ENCODE measurements at places on chromosomes 4 and X.

DNA sequence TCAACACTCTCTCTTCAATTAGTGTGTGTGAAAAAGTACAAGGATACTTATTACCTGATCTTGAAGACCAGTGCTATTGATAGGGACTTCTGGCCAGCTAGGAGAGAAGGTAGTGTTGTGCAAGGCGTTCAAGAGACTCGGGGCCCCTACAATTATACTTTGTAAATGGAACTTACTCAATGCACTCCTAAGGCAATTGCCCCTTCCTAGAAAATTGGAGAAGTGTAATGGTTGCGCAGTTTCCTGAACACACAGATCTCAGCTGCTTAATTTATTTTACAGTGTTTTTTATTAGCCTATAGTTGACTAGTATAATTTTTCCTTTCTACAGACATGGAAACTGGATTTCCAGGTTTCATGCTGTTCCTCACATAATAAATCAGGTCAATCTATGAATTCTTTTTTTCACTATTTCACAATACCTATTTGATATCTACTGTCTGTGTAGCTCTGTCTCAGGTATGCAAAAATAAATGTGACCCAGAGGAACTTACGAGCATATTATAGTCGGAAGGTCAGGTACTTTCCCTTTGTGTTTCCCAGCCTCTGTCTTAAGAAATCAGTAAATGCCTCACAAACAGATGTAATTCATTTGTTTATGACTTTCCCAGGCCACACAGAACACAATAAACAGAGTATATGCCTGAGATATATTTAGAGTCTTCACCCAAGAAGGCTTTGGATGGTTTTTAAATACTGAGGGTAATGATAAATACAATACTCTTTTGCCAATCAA is 89.1 kb upstream of the TET2 start:
- DNase-seq: no peak

GRCh38 chrX:43882294-43882681 is at the start of gene MAOB:
Gene MAOB (minus strand): TSS chrX:43882450. CDS start chrX:43882299, 151 bp downstream.
- DNase-seq: peak; percentile 7

GRCh38 chrX:19019996-19020395 is 36.1 kb upstream of the PHKA2 start:
- DNase-seq: no peak

- DNase-seq: peak; percentile 77
Measured at GRCh38 chr4:40180356-40180755, 16.5 kb upstream of the RHOH start.

DNA sequence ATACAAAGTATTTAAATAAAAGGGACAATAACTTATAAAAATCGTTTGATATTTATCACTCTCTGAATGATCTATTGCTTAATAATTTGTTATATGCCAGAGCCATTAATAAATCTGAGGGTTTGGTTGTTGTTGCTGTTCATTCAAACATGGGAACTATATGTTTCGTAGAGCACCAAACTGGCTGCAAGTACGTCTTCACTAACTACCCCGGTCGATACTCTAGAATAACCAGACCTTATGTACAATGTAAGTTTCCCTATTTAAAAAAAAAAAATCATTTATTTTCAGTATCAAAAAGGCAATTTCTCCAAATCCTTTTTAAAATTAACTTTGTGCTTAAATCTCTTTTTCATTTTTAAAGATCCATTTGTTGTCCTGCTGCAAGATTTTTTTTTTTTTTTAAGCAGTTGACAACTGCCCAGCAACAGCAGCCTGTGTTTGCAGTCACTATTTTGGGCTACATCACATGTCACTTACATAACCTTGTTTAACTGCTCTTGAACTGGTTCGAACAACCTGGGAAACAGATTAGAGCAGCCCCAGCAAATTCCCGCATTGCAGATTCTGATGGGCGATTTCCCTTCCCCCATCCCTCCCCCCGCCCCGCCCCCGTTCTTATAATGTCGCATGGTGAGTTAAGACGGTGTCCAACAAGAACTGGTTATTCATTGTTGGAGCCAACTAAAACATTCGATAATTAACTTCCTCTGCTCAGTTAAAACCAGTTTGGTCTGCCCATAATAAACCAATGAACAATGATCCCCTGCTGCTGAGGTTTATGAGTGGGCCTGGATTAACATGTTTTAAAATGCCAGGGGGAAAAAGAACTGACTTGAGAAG is 238.9 kb downstream of the NR3C2 start:
- DNase-seq: no peak

- DNase-seq: peak; percentile 98
Measured at GRCh38 chrX:39158801-39159657, 357.8 kb downstream of the MID1IP1 start.

- no peak for DNase-seq
Measured at GRCh38 chr4:140219567-140219966, 65.6 kb upstream of the MAML3 start.

DNA sequence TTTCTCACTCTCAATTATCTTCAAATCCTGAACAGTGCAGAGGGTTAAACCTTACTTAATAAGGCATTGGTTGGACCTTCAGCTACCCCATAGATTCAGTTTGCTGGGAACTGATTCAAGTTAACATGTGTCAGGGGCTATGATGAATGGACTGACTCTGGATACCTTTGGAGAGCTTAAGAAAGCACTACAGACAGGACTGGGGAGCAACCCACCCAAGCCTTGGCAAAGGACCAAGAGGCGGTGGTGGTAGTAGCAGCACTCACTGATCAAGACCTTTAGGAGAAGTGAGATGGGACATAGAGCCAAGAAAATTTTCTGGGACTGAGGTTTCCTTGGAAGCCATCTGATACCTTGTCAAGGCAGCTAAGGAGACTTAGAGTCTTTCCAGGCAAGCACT is 43.0 kb upstream of the TAPT1 start:
- DNase-seq: no peak

DNA sequence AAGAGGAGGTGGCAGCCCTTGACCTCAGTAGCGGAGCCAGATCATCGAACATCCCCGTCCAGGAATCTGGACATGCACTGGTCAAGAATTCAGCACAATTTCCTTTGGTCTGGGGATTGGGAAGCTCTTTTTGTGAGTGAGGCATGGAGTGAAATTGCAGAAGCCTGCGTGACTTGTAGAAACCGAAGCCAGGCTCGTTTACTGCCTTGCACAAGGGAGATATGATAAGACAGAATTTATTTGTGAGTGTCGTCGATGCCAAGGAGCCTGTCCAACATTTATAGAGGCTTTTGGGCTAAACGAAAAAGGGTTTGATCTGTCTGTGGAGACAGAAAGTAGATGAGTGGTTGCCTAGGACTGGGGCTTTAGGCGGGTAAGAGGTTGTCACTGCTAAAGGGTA is 50.6 kb downstream of the TBL1X start:
- DNase-seq: no peak

- no peak for DNase-seq
Measured at GRCh38 chr4:57865264-57865663, 755.1 kb upstream of the IGFBP7 start.

DNA sequence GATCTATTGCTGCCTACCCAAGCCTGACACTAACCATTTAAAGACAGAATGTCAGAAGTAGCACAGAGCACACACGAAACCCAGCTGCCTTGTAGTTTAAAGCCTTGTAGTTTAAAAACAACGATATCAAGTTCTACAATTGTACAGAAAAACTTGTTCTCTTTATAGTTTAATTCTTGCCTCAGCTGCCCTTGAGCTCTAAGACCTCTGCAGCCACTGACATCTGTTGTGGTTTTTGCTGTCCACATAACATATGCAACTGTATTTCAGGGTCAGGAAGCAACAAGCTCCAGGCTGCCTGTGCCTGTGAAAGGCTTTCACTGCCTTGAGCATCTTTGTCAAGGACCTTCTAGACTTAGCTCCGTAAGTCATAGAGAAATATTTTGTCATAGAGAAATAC is 227.2 kb downstream of the SPCS3 start:
- DNase-seq: peak; percentile 92

- peak; percentile 2 for DNase-seq
Measured at GRCh38 chr4:174119830-174120229, 163.6 kb downstream of the FBXO8 start.

- no peak for DNase-seq
Measured at GRCh38 chrX:63958134-63958865, 173.3 kb upstream of the ARHGEF9 start.

DNA sequence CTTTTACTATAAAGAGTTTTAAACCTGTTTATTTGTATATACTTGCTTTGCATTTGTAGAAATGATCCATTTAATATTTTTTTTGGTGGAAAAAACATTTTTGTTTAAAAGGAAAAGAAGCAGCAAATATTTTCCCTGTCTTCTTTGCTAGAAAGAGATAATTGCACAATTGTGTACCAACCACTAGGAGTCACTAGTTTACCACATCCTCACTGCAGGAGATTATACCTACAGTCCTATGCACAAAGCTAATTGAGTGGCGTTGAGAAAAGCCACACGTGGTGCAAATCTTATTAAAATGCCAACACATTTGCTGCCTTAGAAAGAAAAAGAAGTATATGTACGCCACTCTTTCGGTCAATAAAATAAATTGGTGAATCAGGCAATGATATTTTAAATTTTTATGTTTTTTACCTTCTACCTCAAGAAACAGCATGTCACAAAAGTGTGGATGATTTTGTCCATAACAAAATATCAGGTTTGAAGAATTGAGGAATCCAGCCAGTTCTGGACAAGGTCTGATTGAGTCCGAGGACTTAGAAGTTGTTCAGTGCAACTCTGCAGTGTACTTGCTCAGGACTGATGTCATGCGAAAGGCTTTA is 102.9 kb downstream of the GRXCR1 start:
- peak; percentile 12 for DNase-seq

- DNase-seq: no peak
Measured at GRCh38 chr4:16237715-16238114, 11.4 kb upstream of the TAPT1 start.

DNA sequence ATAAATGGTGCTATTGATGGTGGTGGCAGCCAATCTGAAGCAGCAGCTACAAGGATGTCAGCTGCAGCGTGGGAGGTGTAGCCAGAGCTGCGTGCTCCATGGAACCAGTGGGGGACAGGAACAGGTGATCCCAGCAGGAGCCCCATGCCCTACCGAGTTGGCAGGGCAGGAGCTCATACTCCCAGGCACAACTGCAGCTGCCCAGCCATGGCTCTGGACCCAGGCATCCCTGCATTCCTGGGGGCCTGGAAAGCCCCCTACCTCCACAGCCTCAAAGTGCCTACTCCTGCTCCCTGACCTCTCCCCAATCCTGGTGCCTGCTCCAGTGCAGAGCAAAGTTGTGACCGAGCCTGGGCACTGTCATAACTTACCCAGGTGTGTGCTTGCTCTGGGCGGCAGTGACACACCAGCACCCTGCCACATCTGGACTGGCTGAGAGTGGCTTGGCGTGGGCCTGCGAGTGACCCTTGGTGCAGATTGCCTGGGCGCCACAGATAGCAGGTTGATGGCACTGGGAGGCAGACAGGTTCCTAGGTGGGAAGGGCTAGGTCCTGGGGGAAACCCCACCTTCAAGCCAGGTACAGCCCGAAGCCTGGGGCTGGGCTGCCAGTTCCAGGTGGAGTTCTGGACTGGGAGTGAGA is 101.1 kb downstream of the DCAF12L2 start:
- no peak for DNase-seq

DNA sequence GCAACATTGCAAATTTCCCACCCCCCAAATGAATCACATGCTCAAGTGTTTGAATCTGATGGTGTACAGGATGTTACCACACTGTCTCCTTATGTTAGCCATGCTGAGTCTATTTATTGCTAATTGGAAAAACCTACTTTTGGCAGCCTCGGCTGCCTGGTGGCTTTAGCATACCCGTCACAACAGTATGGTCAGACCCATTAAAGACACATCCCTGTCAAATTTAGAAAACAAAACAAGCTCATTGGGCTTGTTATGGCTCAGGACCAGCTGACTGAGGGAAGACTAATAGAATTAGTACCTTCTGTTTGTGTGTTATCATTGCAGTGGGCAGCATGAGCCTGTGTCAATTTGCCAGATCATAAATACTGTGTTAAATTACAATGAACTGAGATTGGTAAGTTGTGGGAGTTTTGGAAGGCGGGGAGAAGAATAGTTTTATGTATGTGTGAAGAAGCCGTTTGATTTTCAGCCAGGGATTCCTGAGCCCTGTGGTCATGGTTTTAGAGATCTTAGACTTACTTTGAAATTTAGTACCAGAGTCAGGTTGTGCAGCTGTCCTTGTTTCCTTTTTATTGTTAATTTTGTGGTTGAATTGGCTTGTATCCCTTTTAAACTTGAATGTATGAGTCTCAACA is 66.8 kb downstream of the POLA1 start:
- no peak for DNase-seq

- DNase-seq: peak; percentile 56
Measured at GRCh38 chr4:2135083-2135482, 76.0 kb downstream of the NAT8L start.

DNA sequence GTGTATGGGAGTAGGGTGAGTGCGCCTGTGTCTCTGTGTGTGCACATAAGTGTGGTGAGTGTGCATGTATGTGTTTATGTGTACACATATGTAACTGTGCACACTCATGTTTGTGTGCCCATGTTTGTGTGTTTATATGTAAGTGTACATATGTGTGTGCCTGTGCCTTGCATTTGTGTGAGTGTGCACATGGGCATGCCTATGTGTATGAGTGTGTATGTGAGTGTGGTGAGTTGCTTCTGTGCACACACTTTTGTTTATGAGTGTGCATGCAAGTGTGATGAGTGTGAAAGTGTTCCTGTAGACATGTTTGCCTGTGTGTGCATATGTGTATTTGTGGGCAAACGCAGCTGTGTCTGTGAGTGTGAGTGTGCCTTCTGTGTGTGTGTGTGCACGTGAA is 7.2 kb downstream of the IL9R start:
- no peak for DNase-seq

GRCh38 chrX:43016021-43016420 is 238.1 kb upstream of the PPP1R2C start:
- no peak for DNase-seq

- no peak for DNase-seq
Measured at GRCh38 chr4:110119337-110119736, 79.1 kb downstream of the ELOVL6 start.

Data from RPMI7951 (cell line).